ENCODE measurements at places on chromosomes 4 and X.

DNA sequence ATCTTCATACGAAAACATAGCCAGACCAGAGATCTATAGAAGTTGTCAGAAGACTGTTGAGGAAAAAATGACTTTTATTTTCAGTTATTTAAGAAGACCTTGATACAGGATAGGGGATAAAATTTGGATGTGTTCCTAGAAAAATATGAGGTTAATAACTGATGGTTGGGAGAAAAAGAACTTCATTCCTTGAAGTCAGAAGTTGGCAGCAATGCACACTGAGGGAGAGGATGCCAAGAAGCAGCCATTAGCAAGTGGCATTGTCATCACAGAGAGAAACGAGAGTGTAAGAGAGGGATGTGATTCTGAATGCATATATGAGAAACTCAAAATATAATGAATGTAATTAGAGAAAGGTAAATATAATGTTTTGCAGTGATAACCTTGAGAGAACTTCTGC is 382.1 kb upstream of the EPHA5 start:
- no peak for DNase-seq

DNA sequence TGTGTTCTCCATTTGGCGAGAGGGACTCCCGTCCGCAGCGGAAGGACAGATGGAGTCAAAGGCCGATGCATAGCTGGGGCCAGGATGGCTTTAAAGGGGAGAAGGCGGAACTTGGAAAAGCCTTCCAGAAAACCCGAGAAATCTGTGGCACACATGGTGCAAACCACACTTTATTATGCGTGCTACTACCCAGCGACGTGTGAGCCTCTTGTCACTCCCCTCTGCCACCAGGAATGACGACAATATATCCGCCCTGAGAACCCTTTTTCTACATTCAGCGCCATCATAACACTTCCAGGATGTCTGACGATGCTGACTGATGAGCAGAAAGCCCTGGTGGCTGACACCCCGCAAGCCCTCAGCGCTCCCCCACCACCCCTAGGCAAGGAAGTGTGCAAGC is 689 bp upstream of the DCHS2 start:
- DNase-seq = no peak

DNA sequence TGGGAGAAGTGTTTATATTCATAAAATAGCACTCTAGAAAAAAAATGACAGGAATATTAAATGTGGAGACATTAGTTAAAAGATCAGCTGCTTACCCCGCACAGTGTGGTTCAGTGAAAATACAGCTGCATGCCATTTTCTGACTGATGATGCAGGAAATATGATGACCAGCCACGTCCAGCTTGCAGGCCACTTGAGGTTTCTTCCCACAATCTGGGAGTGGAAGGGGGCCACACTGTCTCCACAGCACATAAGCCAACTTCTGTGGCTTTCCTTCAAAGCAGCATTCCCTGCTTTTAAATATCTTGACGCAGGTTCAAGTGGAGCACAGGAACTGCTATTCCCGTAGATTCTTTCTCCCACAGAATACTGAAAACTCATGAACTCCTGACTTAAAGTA is 173.4 kb upstream of the GALNT7 start:
- no peak for DNase-seq

- DNase-seq = no peak
Observed at GRCh38 chr4:17667653-17668201, 53.3 kb downstream of the MED28 start.

- DNase-seq = peak; percentile 54
Observed at GRCh38 chr4:134747108-134747805, 545.7 kb upstream of the PABPC4L start.

- DNase-seq = no peak
Observed at GRCh38 chr4:104826171-104826570, 320.5 kb upstream of the TET2 start.

DNA sequence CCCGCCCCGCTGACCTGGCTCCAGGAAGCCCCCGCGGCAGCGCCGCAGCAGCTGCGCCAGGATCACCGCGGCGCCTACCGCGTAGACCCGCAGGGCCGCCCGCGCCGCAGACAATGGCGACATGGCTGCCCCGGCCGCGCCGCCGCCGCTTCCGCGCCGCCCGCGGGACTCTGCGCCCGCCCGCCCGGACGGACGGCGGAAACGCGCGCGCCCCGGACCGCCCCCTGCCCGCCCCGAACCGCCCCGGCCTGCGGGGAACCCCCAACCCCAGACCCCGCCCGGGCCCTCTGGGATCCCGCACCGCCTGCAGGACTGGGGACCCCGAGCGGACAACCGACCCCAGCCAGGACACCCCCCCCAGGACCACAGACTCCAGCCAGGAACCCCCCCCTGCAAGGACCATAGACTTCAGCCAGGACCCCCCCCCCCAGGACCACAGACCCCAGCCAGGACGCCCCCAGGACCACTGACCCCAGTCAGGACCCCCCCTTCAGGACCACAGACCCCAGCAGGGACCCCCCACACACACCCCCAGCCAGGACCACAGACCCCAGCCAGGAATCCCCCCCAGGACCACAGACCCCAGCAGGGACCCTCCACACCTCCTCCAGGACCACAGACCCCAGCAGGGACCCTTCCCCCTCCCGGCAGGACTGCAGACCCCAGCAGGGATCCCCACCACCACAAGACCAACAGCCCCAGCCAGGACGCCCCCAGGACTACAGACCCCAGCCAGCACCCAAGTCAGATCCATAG is at the start of the genes DHRSX and ZBED1:
TSS of gene DHRSX (minus strand) at position 174 of the 756 bp plus-strand sequence. CDS start at position 123, 51 bp downstream.
TSS of gene ZBED1 (minus strand) at position 174 of the 756 bp plus-strand sequence. CDS start 10,257 bp downstream, outside the sequence.
- DNase-seq = peak; percentile 49

DNA sequence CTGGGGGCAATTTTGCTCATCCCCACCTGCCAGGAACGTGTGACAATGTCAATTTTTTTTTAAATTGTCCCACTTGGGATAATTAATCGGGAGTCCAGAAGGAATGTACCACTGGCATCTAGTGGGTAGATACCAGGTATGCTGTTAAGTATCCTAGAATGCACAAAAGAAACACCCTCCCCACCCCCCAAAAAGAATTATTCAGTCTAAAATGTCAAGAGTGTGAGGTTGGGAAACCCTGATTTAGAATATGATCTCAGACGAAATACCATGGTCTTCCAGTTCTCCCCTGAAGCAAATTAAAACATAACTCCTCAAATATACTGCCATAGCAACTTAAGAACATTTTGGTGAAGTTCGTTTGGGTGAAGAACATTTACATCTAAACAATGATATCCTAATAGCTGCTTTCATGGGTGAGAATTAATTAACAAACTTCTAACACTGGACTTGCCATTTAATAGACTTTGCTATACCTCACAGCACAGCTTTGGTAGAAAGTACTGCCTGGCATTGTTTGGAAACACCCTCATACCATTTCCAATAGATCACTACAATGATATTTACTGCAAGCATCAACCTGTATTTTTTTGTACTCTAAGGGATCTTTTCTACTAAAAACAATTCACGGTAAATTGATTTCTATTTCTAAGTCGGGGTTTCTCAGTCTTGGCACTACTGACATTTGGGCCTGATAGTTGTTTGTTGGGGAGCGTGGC is 36.5 kb downstream of the SH3RF1 start:
- DNase-seq = no peak

GRCh38 chr4:108849611-108850168 is 86.8 kb upstream of the ETNPPL start:
- DNase-seq = peak; percentile 74

GRCh38 chr4:54933579-54933978 is 191.8 kb downstream of the KDR start:
- no peak for DNase-seq

GRCh38 chrX:2504706-2505332 is 4.0 kb upstream of the DHRSX start:
- no peak for DNase-seq

DNA sequence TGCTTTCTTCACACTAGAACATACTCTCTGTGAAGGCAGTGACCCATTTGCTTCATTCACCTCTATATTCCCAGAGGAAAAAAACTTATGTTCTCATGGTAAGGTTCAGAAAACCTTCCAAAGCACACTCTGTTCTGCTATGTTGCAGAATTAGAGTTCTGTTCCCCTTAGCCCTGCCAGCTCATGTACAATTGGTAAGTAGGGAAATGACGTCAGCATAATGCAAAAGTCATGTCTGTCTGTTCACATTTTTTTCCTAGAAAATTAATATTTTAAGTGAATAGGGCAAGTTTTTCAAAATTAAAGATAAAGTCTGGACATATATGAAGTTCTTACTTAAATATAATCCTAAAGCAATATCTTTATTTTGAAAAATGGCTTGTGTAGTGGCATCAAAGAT is 443.6 kb downstream of the GALNTL6 start:
- DNase-seq = no peak

DNA sequence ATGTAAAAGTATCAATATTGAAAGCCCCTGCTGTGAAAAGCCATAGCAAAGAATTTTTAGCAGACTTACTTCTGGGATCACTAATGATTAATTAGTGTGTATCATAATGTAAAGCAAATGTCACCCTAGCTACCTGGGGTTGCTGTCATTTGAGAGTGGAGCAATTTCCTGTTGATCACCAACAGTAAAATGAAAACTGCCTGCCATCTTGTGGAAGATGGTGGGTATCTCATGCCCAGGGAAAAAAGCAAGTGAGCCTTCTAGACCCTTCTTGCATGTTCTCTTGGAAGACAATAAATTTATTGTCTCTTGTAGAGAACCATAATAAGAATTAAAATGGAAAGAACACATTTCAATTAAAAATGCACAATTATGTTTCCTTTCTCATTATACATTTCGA is 360.2 kb downstream of the ZIC3 start:
- no peak for DNase-seq

DNA sequence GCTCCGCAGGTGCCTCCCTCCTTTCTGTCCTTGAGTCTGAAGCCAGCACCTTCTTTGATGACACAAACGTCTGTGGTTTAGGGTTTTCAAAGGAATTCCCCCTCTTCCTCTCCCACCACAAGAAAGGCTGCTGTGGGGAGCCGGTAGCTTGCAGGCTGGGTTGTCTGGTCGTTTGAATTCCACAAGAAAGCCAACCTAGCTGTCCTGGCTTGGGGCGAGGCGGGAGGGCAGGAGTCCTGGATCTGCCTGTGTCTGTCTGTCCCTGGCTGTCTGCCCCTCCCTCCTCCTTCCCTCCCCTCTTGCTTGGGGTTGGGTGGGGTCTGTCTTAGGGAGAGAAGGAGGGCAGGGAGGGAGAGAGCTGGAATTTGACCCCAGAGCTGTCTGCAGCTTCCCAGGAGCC is 56.3 kb downstream of the SHROOM2 start:
- peak; percentile 33 for DNase-seq

- no peak for DNase-seq
Observed at GRCh38 chr4:185307136-185307950, 88.4 kb downstream of the LRP2BP start.

DNA sequence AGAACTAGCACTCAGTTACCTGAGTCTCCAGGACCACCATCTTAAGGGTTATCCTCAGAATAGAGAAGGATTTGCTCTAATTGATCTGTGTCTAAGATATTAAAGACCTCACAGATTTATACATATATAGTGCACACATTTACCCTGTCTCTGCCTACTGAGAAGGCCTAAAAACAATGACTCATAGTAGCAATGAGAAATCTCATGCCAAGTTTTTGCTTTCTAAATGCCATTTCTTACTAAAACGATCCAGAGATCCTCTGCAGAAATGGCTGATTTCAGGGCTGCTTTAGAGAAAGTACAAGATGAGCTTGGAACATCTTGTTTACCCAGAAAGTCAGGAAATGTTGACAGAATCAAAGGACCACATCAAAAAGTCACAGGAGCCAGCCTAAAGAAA is 79.1 kb upstream of the INPP4B start:
- DNase-seq = no peak

DNA sequence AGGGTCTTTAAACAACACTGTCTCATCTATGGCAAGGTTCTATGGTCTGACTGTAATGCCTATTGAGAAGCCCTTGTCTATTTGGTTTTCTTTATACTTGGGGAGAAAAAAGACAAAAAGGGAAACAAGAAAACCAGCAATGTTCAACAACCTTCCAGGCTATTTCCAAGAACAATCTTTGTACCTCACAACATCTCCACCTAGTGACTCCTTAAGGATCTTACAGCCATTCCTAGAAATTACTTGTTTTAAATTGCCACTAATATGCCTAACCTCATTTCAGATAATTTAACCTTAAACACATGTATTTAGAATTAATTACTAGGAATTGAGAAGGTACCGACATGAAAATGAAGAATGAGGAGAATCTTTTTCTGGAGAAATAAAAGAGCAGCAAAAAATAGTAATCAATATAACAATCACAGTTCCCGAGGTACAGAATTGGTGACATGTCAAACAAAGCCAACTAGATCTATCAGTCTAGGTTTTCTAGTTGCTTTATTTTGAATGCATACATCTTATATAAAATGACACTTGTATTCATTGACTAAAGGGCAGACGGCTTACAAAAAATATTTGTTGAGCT is 1.6 kb upstream of the RBM46 start:
- peak; percentile 51 for DNase-seq

DNA sequence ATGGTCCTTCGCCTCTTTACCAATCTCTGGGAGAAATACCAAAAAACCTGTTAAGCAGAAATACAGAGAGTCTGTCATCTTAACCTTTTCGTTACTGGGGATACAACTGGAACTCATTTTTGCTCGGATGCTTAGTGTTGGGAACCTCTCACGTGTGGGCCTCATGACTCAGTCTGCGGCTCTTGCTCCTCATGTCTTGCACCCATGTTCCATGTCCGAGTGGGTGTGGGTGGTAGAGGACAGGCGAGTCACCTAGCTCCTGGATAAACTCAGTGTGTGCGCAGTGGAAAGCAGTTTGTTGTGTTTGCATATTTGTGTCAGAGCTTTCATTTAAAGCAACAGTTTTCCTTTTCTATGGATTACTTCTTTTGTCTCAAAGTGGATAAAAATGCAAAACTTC is 70.6 kb downstream of the TNIP2 start:
- peak; percentile 29 for DNase-seq

DNA sequence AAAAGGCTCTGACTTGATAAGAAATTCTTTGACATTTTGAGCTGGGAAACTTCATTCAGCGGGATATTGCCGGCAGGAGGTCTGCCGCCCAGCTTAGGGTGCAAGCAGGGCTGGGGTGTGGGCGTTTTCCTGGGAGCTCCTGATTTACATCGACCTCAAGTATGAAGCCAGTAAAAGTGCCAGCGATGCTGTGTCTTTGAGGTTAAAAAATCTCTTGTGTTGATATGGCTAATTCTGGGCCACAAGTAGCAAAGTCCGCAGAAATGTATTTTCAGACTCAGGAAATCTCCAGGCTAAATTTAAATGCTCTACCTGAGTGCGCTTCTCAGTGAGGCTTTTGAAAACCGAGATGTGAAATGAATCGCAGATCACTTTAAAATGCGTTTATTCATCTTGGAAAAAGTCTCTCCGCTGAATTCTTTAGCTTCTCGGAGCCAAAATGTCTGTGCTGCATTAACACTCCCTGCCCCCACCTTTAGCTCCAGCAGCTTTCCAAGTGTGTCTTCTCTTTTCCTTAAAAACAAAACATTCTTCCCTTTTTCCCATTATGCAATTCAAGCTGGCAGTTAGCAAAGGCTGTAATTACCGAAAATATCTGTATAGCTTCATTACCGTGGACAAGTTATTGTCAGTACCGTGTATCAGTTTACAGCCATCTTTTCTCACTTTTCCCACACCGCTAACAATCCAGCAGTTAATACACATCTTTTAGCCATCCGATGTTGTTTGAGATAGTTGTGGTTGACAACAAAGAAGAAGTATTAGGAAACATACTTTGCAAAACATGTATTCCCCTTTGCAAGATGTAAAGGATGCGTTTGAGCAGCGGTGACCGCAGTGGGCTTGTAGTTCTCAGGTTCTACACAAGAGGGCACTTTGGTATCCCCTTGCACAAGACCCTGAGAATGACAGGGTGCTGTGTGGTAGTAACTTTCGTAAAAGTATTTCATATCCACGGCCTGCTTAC is 136.0 kb upstream of the STX18 start:
- DNase-seq = peak; percentile 41

GRCh38 chr4:3736806-3737205 is 29.4 kb upstream of the ADRA2C start:
- no peak for DNase-seq

GRCh38 chr4:67697860-67698687 is 2.9 kb downstream of the UBA6 start:
- no peak for DNase-seq

All from ELR (cell line).